T-helper 9 cell (primary cell): ENCODE measurements at places on chromosomes 12 and 14.

- DNase-seq: no peak
Measured at GRCh38 chr12:14843425-14843887, at the start of gene ART4. ART4 (minus strand) TSS chr12:14843526; CDS start chr12:14843113, 413 bp downstream.

- no peak for DNase-seq
Measured at GRCh38 chr12:102417055-102417454, 63.3 kb downstream of the IGF1 start.

- DNase-seq: no peak
Measured at GRCh38 chr12:76883151-76883550, 4.3 kb upstream of the CSRP2 start.

GRCh38 chr12:14422516-14423230 lies 57.2 kb downstream of the ATF7IP start:
- DNase-seq: no peak

DNA sequence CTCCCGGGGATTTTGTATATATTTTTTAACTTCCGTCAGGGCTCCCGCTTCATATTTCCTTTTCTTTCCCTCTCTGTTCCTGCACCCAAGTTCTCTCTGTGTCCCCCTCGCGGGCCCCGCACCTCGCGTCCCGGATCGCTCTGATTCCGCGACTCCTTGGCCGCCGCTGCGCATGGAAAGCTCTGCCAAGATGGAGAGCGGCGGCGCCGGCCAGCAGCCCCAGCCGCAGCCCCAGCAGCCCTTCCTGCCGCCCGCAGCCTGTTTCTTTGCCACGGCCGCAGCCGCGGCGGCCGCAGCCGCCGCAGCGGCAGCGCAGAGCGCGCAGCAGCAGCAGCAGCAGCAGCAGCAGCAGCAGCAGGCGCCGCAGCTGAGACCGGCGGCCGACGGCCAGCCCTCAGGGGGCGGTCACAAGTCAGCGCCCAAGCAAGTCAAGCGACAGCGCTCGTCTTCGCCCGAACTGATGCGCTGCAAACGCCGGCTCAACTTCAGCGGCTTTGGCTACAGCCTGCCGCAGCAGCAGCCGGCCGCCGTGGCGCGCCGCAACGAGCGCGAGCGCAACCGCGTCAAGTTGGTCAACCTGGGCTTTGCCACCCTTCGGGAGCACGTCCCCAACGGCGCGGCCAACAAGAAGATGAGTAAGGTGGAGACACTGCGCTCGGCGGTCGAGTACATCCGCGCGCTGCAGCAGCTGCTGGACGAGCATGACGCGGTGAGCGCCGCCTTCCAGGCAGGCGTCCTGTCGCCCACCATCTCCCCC lies 777 bp downstream of the ASCL1 start:
- DNase-seq: no peak

- no peak for DNase-seq
Measured at GRCh38 chr12:70796989-70797388, 123.5 kb downstream of the PTPRR start.

DNA sequence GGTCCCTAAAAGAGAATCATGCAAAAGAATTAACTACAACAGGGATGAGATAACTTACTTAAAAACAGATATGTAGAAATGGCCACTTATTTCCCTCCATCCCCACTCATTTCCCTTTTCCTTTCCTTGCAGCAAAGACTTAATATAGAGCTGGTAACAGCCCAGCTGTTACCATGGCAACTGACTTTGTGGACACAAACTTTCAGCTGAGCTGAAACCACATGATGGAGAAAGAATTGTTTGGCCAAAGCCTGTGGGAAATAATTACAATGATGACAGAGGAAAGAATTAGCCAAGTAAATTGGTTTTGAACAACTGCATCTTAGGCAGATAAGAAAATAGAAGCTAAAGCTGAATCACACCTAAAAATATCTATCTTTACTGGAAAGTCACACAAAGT lies 364.9 kb downstream of the GALC start:
- no peak for DNase-seq

DNA sequence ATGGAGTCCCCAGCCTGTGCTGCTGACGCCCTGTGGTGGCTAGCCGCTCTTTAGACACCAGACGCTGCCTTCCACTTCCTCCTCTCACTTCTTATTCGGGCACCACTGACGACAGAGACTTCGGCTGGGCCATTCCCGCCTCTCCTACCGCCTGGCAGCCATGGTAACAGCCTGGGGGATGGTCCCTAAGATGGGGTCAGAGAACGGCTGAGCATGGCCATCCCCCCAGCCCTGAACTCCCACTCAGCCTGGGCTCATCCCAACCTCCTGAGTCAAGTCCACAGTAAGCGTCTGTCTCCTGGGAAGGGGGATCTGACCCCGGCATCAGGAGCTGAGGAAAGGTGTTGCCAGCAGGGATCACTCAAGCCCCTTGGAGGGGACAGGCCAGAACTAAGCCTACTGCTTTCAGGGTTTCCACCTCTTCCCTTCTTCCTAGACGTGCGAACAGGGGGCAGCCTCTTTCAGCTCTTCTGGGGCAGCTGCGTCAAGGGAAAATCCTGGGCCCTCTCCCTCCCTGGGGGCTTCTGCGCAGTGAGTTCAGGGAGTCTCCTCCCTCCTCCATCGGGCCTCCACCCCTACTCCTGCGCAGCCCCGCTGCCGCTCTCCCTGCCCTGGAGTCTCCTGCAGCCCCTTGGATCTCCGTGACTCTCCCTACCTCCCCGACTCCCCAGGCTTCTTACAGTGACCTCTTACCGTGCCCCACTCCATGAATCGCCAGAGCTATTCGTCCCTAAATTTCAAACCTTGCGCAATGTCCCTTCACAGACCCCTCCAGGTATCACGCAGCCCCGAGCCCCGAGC lies 643 bp upstream of the TAMALIN start:
- DNase-seq: no peak

DNA sequence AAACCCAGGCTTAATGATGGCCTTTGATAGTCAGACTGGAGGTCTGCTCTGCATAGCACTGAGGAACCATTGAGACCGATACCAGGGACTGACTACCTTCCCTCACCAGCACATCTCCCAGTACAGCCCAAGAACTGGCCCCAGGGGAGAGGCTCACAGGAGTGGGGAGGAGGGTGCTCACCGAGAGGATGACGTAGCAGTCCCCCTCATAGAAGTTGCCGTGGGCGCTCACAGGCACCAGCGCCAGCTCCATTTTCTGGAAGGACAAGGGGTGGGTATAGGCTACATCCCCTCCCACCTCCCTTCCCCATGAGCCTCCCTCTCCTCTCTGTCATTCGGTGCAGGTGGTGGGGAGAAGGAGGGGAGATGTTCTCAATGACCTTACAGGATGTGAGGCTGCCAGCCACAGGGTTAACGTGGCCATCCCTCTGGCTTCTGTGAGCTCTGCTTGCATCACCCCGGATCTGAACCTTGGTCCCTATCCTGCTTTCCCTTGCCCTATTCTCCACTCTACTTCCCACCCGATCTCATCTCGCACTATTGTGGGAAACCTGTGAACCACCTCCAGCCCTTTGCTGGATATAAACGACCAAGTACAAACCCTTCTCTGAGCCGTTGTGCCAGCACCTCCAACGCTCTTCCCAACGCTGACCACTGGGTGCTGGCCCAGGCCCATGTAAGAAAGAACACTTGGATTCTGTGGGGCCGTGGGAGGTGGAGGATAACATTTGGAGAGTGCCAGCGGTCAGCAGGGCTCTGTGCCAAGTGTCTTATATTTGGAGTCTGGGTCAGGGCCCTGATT lies 4.4 kb downstream of the AVIL start:
- no peak for DNase-seq

GRCh38 chr12:62865937-62866336 lies 69.0 kb downstream of the PPM1H start:
- DNase-seq: no peak

DNA sequence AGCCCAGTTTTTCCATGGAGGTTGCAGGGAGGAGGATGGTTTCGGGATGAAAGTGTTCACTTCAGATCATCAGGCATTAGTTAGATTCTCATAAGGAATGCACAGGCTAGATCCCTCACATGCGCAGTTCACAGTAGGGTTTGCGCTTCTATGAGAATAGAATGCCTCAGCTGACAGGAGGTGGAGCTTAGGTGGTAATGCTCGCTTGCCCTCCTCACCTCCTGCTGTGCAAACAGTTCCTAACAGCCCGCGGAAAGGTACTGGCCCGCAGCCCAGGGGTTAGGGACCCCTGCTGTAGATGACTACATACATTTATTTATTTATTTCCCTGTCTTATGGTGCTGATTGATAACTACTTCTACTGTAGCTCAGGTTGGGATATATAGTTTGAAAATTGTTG lies 93.2 kb downstream of the FBXO33 start:
- no peak for DNase-seq

- DNase-seq: no peak
Measured at GRCh38 chr14:53306911-53307310, 153.8 kb upstream of the DDHD1 start.

DNA sequence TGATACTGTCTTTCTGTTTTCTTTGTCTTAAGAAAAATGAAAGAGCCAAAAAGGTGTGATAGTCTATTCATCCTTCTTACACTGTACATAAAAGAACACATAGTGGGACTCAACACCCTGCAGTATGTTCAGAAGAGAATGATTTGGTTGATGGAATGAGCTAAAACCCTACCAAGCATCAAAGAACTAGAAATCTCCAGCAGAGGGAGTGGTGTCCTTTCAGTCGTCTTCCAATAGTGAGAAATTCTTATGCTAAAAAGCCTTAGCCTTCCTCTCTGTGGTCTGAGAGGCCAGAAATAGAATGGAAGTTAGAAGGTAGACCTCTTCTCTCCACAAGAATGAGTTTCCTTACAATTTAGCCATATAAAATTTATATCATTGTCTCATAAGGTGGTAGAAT lies 393.4 kb upstream of the SEL1L start:
- DNase-seq: no peak

- DNase-seq: no peak
Measured at GRCh38 chr12:30622509-30622908, 73.2 kb downstream of the IPO8 start.

DNA sequence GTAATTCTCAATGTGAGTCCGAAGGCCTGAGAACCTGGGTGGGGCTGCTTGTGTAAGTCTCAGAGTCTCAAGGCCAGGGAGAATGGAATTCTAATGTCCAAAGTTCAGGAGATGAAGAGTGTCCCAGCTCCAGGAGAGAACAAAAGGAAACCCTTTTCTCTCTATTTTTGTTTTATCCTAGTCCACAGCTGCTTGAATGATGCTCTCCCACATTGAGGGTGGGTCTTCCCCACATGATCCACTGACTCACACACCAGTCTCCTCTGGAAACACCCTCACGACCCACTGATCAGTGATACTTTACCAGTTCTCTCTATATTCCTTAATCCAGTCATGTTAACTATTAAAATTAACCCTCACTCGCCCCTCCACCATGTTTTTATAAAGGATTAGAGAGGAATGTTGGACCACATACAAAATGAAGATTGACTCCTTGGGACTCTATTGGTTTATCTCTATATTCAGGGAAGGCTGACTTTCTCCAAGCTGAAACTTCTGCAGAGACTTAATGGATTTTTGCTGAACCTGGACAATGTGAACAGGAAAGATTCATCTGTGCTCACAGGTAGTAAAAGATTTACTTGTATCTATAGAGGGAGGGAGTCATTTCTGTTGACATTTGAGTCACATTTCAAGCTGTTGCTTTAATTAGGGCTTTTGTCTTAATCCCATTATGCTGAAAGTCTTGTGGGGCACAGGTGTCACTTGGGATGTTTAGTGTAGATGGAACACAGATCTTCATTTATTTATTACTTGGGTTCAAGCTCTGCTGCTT lies 1061.0 kb upstream of the TMEM132C start:
- no peak for DNase-seq

DNA sequence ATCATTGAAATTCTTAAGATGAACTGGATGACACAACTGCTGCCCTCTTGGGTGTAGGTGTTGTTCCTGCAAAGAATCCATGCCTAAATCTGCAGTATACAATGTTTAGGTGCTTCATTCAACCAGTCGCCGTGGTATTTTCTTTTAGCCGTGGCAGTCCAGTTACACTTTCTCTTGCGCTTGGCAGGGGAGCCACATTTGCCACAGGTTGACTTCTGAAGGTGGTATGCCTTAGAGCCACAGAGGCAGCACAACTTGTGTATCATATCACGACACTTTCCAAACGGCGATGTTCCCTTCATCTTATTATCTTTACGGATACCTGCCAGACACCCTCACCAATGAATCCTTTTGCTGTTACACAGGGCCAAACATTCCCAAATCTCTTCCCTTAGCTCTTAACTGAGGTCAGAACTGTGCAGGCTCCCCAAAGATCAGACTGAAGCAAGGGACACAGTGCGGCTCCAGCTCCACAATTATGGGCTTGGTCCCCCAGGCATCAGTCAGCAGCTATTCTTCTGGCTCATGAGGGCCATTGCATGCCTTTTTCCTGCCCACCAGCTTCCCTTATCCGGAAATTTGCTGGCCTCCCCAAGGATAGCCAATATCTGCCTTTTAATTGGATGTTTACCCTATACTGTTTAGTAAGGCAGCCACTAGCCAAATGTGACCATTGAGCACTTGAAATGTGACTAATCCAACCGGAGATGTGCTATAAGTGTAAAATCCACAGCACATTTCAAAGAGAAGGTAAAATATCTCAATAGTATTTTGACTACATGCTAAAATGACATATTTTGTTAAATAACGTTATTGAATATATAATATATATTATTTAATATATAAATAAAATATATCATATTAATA lies 50.7 kb downstream of the SENP1 start:
- no peak for DNase-seq

DNA sequence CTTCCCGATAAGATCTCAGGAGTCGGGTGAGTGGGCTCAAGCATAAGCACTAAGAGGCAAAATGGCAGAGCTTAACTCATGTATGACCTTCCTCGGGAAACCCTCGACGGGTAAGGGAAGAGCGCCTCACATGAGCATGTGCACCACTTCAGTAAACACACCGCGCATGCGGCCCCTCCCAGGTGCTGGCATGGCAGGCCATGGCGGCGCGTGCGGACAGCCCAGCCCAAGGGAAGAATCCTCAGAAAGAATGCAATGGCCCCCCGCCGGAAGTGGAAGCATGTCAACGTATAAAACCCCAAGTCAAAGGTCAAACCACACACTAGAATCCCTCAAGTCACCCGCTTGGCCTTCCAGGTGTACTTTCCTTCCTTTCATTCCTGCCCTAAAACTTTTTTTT lies 6.6 kb upstream of the TNFAIP2 start:
- no peak for DNase-seq

DNA sequence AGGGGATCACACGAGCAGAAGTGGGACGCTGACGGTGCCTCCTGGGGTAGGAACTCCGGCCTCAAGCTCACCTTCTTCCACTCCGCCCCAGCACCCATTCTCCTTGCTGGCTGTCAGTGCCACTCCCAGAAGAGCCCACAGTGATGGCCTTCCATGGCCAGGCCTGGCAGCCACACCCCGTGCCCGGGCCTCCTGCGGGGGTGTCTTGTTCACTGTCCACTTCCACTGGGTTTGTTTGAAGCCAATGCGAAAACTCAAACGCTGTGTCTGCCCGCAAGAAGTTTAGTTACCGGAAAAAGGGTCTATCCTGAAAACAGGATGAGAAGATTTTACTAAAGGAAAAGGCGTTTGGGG lies 38.1 kb downstream of the CCDC88C start:
- no peak for DNase-seq

DNA sequence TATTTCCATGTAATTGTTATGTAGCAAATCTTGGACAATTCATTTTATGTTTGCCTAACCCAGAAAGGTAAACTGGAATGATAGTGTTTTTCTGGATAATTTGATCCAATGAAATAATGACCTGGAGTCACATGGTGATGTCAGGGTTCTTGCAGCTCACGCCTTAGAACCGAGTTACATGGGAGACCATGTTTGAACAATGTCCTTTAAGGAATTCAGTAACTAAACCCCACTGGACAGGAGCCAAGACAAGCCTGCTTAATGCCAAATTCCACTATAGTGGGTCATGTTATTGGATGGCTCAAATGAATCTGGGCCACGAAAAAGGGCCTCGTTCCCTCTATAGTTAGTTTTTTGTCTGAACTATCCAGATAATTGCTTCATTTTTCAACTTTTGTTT lies 255.8 kb upstream of the HMGA2 start:
- no peak for DNase-seq

GRCh38 chr12:116990971-116991966 lies 80.5 kb downstream of the FBXW8 start:
- no peak for DNase-seq
